ENCODE measurements at places on chromosomes 1 and 21.

GRCh38 chr1:107649023-107649422 is 316.0 kb downstream of the VAV3 start:
- DNase-seq = no peak

DNA sequence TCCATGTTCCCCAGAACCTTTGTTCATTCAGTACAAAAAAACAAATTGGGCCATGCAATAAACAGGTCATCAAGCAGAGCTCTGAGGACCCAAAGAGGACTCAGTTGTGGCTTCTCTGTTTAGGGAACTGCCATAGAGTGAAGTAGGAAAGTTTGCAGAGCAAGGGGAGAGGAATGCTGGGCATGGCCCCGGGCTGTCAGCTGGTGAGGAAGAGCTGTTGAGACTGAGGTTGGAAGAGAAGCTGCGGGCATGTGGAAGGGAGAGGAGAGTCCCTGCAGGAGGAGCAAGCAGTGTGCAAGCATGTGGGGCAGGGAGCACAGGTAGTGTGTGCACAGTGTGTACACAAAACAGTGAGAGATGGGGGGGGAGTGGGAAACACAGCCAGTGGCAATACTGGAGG is 71.8 kb downstream of the NTPCR start:
- DNase-seq = no peak

GRCh38 chr1:160877221-160877620 is 7.8 kb downstream of the ITLN1 start:
- no peak for DNase-seq

- no peak for DNase-seq
Observed at GRCh38 chr1:86650065-86650464, 54.3 kb upstream of the SH3GLB1 start.

- no peak for DNase-seq
Observed at GRCh38 chr1:222095606-222096475, 354.0 kb upstream of the DUSP10 start.

GRCh38 chr1:28180306-28181305 is 4.1 kb upstream of the PTAFR start:
- DNase-seq = no peak

DNA sequence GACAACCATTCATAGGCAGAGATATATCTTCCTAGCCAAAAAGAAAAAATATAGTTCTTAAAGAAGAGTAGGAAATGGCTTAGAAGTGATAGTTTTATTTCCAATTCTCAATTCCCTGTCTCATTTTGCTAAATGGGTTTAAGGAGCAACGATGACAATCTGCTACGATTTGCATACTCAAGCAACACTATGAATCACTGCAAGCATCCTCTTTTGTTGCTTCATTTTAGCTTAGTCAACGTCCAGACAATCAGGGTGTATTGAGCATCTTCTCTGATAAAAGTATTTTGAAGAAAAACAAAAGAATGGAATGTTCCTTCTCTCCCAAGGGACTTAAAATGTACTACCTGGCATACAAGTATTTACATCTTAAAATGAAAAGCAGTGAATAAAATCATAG is 80.6 kb downstream of the RGS7 start:
- DNase-seq = no peak

DNA sequence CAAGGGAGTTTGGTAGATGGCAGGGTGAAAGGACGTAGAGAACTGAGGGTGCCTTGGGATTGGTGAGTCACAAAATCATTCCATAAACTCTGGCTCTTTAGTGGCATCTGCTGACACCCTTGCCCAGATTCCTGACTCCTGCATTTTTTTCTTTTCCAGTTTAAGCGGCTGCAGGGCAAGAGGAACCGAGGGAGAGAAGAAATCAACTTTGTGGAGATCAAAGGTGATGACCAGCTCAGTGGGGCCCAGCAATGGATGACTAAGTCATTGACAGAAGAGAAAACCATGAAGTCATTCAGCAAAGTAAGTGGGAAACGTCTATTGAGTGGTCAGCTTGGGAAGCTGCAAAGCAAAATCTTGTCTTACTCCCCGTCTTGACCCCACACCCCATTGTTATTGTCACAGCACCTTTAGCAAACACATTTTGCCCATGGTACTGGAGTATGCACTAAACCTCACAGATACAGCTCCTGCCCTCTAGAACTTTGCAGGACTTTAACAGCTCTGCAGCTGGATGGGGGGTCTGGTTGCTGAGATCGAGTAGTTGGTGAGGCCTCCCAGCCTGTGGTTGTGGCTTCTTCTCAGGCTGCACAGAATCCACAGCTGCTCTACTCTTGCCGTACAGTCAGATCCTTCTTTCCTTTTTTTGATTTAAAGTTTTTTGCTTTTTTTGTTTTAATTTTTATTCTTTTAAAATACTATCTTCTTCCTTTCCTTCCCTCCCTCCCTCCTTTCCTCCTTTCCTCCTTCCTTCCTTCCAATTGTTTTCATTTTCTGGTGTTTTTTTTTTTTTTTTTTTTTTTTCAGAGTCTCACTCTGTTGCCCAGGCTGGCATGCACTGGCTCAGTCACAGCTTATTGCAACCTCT is 21.9 kb downstream of the SH2D2A start:
- DNase-seq = no peak

DNA sequence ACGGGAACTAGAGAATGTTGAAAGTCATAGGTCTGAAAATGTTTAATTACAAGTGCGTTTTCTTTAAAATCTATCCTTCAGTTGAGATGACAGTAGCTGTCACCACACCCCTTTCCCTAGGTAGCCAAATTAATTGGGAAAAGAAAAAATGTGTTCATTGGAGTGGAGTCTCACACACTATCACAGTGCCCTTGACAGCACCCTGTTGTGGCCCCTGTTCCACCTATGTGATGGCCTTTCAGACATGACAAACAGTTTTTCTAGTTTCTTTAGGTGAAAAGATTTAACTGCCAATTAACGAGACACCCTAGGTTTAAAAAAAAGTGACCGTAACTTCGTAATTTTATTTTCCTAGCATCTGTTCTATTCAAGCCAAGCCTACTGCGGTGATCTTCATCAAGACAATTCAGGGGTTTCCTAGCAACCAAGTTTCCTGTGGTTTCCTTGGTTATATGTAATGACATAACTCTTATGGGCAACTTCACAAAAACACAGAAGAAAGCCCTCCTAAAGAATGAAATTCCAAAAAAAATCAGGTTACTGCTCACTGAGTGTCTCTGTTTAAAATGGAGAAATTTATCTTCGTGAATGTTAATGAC is 298.3 kb downstream of the PDE4B start:
- no peak for DNase-seq

DNA sequence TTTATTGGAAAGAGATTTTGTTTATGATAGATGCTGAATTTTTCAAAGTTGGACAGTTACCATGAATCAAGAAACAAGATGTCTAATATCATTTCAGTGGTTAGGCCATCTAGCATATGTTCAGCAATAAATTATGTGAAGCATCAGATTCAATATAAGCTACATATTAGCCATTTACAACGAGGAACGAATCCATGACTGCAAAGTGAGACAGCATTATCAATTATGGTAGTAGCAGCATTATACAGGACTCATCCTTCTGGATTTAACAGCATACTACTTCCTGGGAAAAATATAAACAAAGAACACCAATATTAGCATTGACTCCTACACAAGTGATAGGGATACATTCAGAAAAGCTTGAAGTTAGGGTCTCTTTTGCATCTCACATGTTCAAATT is 59.1 kb downstream of the LRRC53 start:
- DNase-seq = no peak

DNA sequence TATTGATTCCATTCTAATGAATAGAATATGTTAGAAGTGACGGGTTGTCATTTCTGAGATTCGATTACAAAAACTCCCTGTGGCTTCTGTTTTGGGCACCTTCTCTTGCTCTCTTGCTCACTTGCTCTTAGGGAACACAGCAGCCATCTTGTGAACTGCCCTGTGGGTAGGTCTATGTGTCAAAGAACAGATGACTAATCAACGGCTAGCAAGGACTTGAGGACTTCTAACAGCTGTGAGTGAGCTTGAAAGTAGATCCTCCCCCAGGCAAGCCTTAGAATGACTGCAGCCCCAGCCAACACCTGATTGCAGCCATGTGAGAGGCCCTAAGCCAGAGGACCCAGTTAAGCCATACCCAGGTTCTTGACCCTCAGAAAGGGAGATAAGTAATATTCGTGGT is 49.3 kb downstream of the AZIN2 start:
- peak; percentile 15 for DNase-seq

DNA sequence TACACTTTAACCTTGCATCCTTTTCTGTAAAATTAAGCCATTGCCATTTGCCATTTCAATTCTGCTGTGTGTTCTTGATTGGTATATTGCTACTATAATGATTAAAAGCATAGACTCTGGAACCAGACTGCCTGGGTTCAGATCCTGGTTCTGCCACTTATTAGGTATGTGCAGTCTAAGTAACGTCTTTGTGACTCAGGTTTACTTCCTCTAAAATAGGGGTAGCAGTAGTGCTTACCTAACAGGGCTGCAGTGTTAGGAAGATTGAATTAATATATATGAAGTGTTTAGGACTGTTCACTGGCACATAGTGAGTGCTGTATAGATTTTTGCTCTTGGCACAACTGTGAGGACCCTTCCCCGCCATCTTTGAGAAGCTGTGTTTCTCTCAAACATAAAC is 4.4 kb downstream of the CDC42 start:
- no peak for DNase-seq

GRCh38 chr1:198106011-198106410 is 50.8 kb upstream of the NEK7 start:
- no peak for DNase-seq

DNA sequence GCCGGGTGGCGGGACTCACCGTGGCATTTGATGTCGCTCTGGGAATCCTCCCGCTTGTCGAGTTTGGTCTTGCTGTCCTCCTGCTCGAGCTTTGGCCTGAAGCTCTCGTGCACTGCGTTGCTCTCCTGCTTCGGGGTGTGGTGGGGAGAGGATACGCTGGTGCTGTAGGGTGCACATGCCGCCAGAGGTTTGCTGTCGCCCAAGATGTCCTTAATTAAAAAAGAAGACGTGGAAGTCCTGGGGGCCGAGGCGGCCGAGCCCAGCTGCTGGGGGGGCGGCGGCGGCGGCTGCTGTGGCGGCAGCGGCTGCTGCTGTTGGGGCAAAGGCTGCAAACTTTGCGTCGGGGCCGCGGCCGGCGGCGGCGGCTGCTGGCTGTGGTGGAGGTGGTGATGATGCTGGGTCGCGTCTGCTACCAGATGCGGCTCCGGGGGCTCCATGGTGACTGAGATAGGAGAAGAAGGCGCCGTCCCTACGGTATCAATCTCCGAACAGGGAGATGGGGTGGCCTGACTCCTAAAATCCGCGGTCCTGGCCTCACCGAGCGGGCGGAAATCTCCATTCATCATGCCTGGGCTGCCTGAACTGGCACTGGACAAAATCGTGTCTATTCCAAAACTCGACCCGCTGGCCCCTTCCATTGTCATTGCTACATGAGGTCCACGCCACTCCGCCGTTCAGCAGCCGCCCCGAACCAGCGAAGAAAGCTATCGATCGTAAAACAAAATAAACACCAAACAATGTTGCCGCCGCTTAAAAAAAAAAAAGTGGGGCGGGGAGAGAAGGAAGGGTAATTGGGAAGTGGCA is at the start of gene BARHL2:
Gene BARHL2, minus strand, starts transcription at position 751 of the 804 bp plus-strand sequence. Its CDS starts 107 bp downstream, at position 644.
- DNase-seq = no peak

DNA sequence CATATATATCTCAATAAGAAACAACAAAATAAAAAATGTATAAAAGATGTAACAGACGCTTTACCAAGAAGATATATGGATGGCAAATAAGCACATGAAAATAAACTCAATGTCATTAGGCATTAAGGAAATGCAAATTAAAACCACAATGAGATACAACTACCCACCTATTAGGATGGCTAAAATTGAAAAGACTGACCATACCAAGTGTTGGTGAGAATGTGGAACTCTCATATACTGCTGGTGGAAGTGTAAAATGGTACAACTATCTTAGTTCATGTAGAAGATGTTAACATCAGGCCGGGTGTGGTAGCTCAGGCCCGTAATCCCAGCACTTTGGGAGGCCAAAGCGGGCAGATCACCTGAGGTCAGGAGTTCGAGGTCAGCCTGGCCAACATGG is 42.3 kb upstream of the TTC22 start:
- no peak for DNase-seq

DNA sequence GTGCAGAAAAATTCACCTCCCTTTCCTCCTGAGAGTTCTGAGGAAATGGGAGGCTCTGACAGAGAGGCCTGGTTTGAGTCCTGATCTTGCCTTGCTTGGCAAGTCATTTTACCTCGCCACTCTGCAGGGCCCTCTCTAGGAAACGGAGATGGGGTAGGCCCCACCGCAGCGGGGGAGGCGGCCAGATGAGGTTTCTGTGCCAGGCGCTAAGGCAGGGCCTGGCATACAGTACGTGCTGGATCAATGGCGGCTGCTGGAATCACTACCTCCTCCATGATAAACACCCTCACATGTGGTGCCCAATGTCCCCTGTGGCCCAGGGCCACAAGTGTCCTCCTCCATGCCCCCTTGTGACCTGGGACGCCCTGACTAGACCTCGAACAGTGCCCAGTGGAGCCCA is 499 bp upstream of the PLEKHG5 start:
- no peak for DNase-seq

- DNase-seq = no peak
Observed at GRCh38 chr1:96872757-96873156, 151.2 kb downstream of the PTBP2 start.

GRCh38 chr1:209775678-209776077 is 8.7 kb downstream of the C1orf74 start:
- no peak for DNase-seq

- no peak for DNase-seq
Observed at GRCh38 chr1:104804147-104804546, 1054.4 kb downstream of the AMY1C start.

- peak; percentile 73 for DNase-seq
Observed at GRCh38 chr1:166166698-166167571, at the start of gene FAM78B. Gene FAM78B, minus strand, starts transcription at chr1:166167001. Its CDS starts 753 bp downstream, at chr1:166166248.

GRCh38 chr1:3547055-3548005 is 64.0 kb downstream of the MEGF6 start:
- DNase-seq = no peak

GRCh38 chr1:229109320-229109761 is 161.6 kb upstream of the RAB4A start:
- DNase-seq = no peak

- DNase-seq = no peak
Observed at GRCh38 chr1:116873680-116874271, 35.9 kb upstream of the PTGFRN start.

GRCh38 chr1:222798975-222799374 is 15.9 kb upstream of the DISP1 start:
- DNase-seq = no peak

- DNase-seq = no peak
Observed at GRCh38 chr21:45749974-45750373, 106.4 kb downstream of the PCBP3 start.

GRCh38 chr1:45654540-45655280 is 30.9 kb upstream of the CCDC17 start:
- DNase-seq = no peak
